Kidney tubule cell (primary cell): ENCODE measurements at places on chromosomes 16 and 17.

- DNase-seq, result peak; percentile 69
Measured at GRCh38 chr17:51372345-51373004, 112.1 kb downstream of the UTP18 start.

GRCh38 chr16:88013091-88013609 is 61.9 kb downstream of the BANP start:
- peak; percentile 42 for DNase-seq

DNA sequence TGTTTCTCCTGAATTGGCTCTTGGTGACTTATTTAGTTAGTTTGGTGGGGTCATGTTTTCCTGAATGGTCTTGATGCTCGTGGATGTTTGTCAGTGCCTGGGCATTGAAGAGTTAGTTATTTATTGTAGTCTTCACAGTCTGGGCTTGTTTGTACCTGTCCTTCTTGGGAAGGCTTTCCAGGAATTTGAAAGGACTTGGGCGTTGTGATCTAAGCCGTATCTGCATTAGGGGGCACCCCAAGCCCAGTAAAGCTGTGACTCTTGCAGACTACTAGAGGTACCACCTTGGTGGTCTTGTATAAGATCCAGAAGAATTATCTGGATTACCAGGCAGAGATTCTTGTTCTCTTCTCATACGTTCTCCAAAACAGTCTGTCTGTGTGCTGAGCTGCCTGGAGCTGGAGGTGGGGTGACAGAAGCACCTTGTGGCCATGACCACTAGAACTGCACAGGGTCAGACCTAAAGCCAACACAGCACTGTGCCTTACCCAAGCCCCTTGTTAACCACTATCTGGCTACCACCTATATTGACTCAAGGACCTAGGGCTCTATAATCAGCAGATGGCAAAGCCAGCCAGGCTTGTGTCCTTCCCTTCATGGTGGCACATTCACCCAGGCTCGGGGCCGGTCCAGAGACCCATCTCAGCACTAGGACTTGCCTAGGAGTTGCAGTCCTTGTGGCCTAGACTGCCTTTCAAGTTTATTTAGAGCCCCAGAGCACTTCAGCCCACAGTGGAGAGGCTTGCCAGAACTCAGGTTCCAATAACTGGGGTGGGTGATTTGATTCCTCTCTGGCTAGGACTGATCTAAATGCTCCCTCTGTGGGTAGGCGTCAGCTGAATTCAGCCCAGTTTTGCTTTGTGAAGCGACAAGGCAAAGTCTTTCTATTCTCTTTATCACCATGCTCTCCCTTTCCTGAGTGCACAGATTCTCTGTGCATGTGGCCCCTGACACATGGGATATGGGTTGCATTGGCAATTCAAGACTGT is 11.0 kb downstream of the RNF135 start:
- no peak for DNase-seq

GRCh38 chr17:42518755-42519545 is 17.1 kb upstream of the NAGLU start:
- peak; percentile 38 for DNase-seq

- no peak for DNase-seq
Measured at GRCh38 chr16:3606441-3606840, 5.0 kb downstream of the SLX4 start.

- DNase-seq, result peak; percentile 52
Measured at GRCh38 chr16:54351171-54351570, 64.6 kb upstream of the IRX3 start.

- DNase-seq, result peak; percentile 53
Measured at GRCh38 chr16:46972429-46973206, 856 bp downstream of the DNAJA2 start.

- no peak for DNase-seq
Measured at GRCh38 chr17:82888583-82889495, 49.0 kb upstream of the ZNF750 start.

DNA sequence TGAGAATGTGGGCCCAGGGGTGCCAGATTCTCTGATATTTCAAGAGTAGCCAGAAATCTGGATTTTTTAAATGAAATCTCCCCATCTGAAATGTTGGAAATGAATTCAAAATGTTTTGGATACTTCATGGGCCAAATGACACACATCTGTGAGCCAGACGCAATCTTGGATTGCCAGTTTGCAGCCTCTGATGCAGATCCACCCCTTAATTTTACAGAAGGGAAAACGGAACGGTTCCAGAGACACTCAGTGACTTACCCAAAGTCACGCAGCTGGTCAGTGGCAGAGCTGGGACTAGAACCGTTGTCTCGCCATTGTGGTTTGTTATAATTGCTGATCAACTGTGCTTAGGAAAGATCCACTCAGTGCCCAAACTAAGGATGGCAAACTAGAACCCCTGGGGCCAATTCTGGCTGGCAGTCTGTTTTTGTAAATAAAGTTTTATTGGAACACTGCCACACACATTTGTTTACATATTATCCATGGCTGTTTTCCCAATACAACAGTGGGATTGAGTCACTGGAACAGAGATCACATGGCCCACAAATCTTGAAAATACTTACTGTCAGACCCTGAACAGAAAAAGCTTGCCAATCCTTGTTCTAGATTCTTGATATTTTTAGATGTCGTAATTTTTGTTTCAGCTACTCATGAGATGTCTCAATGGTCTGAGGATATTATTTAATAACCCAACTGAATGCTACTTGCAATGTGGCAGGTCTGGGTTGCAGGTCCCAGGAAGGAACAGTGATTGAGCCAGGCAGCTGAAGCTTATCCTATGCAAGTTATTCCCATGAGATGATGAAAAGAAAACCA is 143.8 kb downstream of the AXIN2 start:
- no peak for DNase-seq

DNA sequence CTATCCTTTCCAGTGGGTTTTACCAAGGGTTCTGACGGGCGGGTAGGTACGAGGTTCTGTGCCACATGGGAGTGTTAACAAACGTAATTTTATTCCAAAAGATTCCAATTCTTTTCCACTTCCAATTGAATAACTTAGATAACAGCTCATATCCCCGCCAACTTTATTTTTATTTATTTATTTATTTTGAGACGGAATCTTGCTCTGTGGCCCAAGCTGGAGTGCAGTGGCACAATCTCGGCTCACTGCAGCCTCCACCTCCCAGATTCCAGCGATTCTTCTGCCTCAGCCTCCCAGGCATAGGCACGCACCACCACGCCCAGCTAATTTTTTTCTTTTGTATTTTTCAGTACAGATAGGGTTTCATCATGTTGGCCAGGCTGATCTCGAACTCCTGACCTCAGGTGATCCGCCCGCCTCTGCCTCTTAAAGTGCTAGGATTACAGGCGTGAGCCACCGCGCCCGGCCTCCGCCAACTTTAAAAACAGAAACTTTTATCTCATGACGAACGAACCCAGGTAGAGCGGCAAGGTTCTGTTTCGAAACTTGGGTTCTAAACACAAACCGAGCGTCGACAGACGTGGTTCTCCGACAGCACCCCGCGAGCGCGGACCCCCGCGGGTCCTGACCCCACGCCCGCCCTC is 613 bp downstream of the ECI1 start:
- peak; percentile 57 for DNase-seq

DNA sequence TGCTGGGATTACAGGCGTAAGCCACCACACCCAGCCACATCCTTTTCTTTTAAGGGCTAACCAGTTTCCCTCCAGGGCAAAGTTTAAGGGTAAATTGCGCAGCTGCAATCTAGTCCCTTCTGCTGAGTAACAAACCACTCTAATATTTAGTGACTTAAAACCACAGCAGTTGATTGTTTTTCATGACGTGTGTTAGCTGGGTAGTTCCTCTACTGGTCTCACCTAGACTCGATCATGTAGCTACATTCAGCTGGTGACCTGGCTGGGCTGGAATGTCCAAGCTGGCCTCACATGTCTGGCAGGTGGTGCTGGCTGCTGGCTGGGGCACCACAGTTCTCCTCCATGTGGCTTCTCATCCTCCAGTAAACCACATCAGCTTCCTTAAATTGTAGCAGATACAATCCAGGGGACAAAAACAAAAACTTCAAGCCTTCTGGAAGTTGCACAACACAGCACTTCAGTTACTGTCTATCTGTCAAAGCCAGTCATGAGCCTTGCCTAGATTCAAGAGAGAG is 75.5 kb downstream of the GPRC5B start:
- peak; percentile 94 for DNase-seq

GRCh38 chr17:2916461-2916860 is 120.2 kb downstream of the RAP1GAP2 start:
- DNase-seq, result no peak

DNA sequence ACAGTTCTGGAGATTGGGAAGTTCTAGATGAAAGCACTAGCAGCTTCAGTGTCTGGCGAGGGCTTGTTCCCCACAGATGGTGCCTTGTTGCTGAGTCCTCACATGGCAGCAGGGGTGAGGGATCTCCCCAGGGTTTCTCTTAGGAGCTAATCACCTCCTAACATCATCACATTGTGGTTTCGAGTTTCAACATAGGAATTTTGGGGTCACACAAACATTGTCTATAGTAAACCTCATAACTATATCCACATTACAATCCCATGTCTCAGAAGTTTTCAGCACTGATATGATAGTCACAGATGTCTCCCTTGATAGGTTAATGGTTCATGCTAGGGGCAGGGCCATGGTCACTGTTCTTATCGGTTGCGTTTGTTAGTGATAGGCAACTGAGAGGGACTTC is 13.8 kb downstream of the CLUAP1 start:
- no peak for DNase-seq

- DNase-seq, result no peak
Measured at GRCh38 chr17:67733449-67733848, 15.7 kb downstream of the NOL11 start.

DNA sequence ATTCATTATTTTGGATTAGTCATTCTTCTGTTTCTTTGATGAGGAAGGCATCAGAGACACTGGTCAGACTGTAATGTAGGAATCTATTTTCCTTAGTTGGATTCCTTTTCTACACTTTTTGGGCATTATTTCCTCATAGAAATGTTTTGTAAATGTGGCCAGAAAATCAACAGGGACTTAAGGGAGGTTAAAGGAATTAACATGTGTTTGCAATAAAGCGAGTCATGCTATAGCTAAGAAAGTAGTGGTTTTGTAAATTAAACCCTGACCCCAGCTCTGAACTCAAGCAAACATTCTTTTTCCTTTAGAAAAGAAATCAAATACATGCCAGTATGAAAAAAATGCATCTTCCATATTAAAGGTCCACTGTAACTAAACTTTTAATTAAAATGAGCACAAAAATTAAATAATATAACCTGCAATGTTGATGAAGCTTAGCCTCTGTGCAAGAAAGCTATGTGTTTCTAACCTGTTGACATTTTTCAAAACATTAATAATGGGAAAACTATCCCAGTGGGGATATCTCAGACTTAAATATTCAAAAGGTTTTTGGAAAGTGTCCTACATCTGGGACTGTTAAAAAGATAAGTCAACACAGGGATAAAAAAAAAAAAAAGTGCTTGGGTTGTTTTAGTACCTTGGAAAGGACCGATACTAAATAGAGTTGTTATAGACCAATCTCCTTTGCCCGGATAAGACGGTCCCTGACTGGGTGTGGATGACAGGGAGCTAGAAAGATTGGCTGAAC is 428.0 kb downstream of the CA10 start:
- no peak for DNase-seq
